H9 (cell line): ENCODE measurements at places on chromosomes 4 and X.

DNA sequence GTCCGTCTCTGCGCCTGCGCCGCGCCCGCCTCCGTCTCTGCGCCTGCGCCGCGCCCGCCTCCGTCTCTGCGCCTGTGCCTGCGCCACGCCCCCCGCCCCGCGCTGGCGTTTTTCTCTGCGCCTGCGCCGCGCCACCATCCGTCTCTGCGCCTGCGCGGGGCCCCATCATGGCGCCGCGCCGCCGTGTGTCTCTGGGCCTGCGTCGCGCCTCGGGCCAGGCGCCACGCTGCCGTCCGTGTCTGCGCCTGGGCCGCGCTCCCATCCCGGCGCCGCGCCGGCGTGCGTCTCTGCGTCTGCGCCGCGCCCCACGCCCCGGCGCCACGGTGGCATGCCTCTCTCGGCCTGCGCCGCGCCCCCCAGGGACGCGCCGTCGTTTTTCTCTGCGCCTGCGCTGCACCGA lies 51.8 kb upstream of the DUX4 start:
- DNase-seq, result no peak

- no peak for DNase-seq
Observed at GRCh38 chr4:104826171-104826570, 320.5 kb upstream of the TET2 start.

DNA sequence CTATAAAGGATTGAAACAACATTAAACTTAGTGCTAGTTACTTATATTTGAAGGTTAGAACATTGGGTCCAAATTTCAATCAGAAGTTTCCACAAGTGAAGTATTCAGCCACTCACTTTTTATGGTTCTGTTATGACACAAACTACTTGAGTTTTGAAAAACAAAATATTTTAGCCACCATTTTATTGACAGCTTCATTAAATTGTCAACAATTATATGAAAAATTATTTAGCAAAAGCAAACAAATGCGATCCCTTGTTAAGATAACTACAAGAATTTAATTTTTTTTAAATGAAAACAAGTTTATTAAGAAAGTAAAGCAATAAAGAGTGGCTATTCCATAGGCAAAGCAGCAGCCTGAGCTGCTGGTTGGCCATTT lies 3.1 kb downstream of the CXCL2 start:
- no peak for DNase-seq

GRCh38 chr4:112302320-112303274 lies 5.4 kb downstream of the ALPK1 start:
- no peak for DNase-seq

DNA sequence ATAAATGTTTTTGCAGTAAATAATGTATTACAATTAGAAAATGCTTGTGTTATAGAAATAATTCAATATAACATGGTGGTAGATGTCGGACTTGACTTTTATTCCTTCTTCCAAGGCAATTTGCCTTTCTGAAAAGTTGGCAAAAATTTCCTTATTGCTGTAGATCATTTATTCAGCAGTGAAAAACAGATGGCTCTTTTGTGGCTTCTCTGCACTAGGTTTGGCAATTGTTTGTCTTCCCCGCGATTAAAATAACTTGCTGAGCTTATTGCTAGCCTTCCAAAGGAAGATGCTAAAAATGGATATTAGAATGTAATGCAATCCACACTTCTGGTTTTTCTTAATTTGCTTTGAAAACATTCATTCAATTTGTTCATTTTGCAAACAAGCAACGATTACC lies 1977.9 kb upstream of the ADGRL3 start:
- DNase-seq, result no peak

DNA sequence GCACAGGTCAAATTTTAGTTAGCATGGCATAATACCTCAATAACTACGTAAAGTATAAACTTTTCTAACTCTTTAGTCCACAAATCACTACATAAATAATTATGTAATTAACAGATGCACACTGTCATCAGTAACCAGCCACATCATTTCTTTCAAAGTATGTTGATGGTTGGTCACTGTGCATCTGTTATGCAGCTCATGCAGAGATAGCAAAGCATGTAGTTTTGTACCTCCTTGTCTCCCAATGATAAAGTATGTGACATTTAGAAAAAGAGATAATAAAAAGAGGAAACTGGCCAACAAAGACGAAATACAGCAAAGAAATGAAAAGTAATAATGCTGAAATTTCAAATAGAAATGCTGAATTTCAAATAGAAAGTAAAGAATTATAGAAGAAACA lies 2.9 kb downstream of the LAMTOR3 start:
- no peak for DNase-seq

DNA sequence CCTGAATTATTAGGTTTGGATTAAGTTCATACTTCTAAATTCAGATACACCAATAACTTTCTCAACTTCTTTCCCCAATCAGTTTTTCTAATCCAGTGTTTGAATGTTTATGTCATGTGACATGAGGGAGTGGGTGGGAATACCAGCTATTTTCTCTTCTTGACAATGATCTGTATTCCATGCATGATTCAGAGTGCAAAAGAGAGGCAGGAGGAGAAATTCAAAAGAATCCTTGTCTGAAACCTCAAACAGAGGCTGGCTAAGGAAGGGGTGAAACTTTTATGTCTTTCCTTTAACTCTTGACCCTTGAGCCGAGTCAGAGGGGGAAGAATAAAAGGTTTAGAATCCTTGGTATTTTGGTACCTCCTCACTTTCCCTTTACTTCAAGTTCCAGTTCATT lies 544.7 kb downstream of the SPRY1 start:
- DNase-seq, result no peak

DNA sequence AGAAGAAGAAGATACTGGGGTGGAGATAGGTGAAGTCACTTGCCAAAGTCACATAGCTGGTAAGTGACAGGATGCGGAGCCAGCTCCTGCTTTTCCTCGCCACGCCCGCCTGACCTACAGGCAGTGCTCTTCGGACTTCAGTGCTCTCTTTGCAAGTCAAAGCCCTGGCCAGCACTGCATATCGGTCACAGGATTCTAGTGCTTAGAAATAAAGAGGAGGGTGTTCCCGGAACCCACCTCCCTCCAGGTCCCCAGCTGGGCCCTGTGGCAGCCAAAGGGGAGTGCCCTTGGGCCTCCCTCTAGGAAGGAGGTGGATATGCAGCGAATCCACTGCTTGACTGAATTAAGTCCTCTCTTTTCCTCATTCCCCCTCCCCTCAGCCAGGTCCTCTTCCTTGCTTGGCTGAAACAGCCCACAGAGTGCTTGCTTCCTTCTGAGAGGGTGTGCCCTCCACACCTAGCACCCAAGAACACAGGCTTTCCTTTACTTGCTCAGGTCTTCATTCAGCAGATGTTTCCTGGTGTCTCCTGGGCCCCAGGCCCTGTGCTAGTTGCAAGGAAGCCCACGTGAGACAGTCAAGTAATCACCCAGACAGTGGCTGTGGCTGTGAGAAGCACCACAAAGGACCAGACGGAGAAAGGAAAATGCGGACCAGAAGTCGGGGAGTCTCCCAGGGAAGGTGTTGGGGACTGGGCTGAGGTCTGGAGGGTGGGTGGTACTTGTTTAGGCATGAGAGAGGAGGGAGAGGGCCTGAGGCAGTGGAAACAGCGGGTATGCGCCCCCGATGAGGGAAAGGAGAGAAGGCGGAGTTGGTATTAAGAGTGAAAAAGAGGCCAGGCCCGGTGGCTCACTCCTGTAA lies 14.0 kb upstream of the HMGB3 start:
- peak; percentile 83 for DNase-seq

DNA sequence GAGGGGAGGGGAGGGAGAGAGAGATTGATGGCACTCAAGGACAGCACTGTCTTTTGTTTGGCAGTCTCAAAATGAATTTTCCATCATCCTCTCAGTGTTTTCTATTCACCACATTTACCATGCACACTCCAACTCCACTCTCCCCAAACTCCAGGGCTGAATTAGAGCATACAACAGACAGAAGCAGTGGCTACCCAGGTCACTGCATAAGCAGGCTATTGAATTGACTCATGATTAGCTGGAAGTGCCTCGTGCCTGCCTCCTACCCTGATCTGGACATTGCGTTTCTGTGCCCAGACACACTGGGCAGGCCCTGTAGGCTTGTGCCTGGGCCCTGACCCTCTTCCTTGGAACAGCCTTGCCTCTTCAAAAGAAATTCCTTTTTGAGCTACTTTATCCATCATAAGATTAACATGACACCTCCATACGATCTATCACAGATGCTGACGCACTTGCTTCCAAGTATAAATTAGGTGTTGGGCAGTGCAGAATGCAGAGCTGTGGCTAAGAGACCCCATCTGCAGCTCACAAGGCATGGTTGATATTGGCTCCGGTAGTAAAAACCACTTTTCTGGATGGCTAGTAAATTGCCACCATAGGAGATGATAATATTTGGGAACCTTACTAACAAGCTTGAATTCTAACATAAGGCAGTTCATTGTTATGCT lies 752.9 kb downstream of the RPA4 start:
- no peak for DNase-seq

DNA sequence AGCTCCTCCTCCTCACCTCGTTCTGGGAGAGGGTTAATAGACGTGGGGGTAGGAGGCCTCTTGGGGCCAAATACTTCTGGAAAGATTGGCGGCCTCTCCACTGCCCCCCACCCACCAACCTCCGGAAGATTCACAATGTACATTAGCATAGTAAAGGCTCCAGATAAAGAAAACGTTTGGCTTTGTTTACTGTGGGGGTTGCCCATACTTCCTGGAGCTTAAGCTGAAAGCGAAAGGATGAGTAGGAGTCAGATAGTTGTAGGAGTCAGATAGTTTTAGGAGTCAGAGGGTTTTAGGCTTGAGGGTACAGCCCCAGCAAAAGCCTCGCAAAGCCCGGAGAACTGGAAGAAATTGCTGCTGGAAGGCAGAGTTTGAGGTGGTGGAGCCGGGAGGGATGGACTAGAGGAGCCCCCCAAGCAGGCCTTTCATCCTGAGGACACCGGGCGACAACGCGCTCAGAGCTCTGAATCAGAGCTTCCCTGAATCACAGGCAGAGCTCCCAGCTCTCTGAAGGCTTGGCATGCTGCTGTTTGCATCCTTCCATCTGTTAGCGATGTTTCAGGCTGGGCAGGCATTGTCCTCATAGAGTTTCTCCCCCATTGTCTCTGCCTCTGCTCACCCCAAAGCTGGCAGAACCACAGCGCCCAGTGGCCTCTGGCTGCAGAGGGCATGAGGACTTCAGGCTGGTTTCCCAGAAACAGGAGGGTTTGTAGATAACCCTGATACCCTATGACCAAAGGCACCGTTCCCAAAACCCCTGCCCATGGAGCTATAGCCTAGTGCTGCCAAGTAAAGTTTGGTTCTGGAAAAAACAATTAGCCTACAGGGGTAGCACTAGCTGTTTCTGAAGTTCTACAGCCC lies 280.7 kb downstream of the BCOR start:
- DNase-seq, result peak; percentile 93

- DNase-seq, result no peak
Observed at GRCh38 chrX:68287419-68287818, 145.9 kb downstream of the OPHN1 start.

DNA sequence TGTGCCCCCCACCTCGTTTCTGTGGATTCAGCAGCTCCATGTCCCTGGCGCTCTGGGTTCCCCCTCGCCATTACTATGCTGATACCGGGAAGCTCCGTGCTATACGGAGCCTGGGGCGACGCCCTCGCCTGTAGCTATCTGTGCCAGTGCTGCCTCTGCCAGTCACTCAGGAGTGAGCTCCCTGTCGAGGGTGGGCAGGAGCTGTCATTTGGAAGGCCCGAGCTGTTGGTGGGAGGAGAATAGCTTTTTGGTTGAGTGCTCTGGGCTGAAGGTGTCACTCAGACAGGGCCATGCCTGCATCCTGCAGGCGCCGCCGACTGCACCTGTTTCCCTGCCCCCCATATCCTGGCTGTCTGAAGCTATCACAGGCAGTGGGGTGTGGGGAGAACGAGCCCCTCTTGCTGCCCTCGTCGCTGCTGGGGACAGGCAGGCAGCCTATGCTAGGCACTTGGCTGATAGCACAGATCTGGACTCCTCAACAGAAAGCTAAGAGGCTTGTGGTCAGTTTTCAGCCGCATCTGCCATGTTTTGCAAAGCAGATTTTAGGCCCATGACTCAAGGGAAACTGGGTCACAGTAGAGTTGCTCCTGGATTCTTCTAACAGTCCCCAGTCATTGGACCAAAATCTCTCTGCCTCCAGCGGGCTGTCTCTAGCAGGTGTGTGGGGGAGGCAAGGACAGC lies 31.8 kb downstream of the CPLX1 start:
- no peak for DNase-seq

GRCh38 chr4:182206266-182206665 lies 36.9 kb upstream of the TENM3 start:
- no peak for DNase-seq

GRCh38 chr4:172007889-172008288 lies 194.7 kb downstream of the GALNTL6 start:
- no peak for DNase-seq

GRCh38 chr4:35342833-35343232 lies 901.5 kb downstream of the ARAP2 start:
- DNase-seq, result no peak

GRCh38 chrX:103415528-103415927 lies 39.2 kb downstream of the BEX3 start:
- no peak for DNase-seq

- DNase-seq, result no peak
Observed at GRCh38 chr4:83062739-83063138, 27.8 kb downstream of the COPS4 start.

DNA sequence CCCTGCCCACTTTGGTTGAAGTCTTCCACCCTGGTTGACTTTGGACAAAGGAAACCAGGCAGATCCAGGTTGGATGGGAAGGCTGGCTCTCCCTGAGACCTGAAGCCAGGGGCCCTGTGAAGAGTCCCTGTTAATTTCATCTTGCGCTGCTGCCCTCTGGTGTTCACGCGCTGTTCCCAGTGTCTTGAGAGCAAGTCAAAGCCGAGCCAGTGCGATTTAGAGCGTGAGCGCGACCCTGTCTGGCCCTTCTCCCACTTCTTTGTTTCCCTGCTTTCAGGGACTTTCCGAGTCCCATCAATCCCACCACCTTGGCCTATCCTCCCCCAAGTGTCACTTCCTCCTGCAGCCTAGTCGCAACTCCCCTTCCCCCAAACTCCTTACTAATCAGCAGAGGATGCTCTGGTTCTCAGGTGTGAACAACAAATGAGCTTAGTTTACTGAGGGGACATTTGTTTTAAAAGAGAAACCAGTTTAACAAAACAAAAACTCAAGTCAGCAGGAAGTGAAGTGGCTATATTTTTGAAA lies 25.8 kb upstream of the CHRNA9 start:
- DNase-seq, result peak; percentile 94

DNA sequence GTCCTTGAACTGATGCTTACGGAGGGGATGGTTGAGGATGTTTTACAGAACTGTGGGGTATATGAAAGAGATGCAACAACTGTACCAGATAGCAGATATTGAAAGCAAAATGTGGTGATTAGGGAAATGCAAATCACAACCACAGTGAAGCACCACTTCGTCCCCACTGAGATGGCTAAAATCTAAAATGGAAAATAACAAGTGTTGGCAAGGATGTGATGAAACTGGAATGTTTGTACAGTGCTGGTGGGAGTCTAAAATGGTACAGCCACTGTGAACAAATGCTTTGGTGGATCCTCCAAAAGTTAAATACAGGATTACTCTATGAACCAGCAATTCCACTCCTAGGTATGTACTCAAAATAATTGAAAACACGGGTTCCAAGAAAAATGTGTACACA lies 22.9 kb downstream of the XG start:
- DNase-seq, result no peak

DNA sequence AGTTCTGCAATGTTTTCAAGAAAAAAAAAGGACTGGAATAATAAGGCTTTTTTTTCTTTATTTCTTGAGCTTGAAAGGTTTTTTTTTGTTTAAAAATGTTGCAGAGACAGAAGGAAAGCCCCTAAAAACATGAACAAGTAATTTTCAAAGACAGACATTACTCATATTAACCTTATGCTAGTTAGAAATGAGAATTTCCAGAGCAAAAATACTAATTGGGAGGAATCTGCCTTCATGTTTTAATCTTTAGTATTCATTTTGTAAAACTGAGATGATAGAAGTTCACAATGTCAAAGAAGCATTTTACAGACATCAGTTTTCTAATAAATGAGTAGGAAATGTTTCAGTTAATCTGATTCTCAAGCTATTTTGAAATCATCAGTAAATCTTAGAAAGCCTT lies 1805.3 kb downstream of the PCDH7 start:
- DNase-seq, result no peak
